ENCODE measurements at places on chromosomes 5 and 9.

DNA sequence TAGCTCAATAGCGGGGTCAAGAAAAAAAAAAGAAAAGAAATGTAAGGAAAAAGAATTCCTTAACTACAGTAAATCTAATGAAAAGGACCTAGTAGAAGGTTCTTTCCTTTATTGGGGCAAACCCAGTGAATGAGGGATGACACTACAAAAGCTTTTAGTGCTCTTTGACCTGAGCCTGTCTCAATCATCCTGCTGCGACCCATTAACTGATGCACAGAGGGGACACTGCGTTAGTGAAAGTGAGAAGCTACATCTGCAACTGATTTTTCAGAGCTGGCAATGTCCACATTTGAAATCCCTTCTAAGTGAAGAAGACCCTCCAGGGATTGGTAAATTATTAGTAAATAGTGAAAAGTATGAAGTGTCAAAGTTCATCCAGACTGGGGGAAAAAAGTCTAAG, 101.1 kb downstream of the OTULIN start:
- no peak for DNase-seq

GRCh38 chr9:98807814-98808195, 335 bp downstream of the GALNT12 start:
- no peak for DNase-seq

GRCh38 chr5:159792180-159792579, 124.1 kb upstream of the ADRA1B start:
- DNase-seq: no peak

DNA sequence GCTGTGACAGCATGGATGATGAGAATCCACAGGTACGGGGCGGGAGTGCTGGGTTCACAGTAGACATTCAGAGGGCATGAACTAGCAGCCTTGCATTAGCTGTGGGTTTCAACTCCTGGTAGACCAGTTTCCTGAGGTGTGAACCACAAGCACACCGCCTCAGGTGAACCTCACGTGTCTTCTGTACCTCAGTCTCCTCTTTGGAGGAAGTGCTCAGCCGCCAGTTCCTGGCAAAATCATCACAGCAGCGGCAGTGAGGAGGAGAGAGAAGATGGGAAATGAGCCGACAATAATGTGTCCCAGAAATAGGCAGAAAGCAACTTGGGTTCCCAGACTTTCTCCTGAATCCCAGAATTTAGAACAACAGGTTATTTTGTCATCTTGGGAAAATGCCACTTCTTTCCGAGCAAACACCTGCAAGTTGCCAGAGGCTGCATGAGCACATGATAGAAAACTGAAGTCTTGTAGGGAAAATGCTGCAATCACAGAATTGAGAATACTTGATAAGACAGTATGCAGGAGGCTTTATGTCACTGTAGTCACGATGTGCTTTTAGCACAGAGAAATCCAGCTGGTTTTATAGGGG, 258.5 kb downstream of the AOPEP start:
- DNase-seq: no peak

DNA sequence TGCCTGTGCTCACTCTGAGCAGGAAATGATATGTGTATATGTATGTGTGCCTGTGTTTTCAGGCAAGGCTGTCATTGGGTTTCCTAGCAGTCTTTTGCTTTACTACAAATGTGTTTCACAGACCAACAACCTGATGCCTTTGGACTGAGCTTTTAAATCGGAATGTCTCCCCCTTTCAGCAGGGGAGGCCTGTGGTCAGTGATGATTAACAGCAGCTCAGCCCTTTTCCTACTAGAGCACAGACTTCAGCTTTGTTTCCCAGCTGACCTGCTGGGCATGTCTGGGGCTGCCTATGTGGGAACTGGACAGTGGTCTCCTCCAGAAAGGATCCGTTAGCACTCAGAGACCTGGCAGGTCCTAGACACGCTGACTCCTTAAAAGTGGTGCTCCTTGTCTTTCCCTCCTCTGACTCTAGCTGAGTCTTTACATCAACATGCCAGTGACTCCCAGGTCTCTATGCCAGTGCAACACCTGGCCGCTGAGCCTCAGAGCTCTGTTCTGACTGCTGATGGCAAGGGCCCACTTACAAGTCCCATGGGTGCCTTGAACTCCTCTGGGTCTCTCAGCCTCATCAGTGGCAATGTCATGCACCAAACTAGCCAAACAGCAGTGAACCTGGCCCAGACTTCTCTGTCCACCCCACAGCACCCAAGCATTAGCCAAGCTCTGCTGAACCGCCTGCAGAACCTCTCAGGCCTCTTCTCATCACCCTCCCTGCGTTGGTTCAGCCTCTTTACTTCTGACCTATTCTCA, 7.7 kb downstream of the MACROH2A1 start:
- DNase-seq: no peak

DNA sequence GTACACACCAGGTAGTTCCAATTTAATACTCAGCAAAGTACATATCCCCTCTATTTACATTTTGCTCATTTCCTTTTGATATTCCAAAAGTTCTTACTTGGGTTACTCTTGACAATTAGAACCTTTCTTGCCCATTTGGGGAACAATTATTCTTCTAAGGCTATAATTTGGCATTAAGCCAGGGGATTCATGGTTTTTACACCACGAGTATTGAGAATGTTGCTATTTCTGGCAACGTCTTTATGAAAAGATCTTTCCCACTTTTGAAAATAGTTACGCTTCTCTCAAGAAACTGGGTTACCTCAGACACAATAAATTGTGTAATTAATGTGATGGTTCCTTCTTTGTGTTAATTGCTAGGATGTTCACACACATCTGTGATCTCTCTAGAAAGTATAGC, 11.5 kb upstream of the CAAP1 start:
- no peak for DNase-seq

- no peak for DNase-seq
Observed at GRCh38 chr9:127712371-127712770, 3.1 kb downstream of the PTRH1 start.

DNA sequence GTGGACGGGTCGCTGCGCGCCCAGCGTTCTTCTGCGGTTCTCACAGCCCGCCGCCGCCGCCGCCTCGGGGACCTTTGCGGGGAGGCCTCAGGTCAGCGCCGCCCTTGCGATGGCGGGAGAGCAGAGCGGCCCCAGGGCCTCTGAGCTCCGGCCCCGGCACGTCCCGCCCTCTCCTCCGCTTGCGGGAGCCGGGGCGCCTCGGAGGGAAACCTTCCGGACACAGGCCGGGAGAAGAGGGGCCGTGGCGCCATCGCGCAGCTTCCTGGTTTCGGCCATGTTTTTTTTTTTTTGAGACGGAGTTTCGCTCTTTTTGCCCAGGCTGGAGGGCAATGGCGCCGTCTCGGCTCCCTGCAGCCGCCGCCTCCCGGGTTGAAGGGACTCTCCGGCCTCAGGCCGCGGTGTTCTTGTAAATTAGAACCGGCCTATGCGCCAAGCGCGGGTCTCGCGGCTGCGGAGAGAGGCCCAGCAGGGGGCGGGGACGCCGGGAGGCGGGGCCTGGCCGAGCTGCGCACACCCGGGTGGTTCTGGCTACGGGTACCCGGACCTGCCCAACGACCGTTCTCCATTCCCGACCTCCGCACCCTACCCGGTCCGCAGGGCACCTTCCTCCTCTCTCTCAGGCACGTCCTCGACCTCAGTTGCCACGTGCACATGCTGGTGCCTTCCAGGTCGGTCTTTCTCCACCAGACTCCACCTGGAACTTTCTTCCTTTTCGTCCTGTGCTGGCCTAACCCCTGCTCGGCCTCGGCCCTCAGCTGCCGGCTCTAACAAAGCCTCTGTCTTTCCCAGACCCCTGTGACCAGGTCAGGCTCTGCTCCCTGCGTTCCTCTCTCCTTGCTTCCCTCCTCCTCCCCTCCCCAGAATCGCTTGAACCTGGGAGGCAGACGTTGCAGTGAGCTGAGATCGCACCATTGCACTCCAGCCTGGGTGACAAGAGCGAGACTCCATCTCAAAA, 28.8 kb upstream of the MGAT1 start:
- peak; percentile 65 for DNase-seq

DNA sequence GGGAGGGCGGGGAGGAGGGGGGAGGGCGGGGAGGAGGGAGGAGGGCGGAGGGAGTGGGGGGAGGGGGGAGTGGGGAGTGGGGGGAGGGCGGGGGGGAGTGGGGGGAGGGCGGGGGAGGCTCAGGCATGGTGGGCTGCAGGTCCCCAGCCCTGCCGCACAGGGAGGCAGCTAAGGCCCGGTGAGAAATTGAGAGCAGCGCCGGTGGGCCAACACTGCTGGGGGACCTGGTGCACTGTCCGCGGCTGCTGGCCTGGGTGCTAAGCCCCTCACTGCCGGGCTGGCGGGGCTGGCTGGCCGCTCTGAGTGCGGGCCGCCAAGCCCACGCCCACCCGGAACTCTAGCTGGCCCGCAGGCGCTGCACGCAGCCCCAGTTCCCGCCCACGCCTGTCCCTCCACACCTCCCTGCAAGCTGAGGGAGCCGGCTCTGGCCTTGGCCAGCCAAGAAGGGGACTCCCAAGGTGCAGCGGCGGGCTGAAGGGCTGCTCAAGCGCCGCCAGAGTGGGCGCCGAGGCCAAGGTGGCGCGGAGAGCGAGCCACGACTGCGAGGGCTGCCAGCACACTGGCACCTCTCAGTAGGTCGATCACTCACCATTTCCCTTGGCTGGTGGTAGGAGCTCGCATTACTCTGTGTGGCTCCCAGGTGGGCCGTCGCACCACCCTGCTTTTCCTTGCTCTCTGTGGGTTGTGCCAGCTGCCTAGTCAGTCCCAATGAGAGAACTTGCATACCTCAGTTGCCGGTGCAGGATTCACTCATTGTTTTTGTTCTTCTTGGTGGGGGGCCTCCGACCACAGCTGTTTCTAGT, 160.2 kb downstream of the CNTLN start:
- DNase-seq: no peak

DNA sequence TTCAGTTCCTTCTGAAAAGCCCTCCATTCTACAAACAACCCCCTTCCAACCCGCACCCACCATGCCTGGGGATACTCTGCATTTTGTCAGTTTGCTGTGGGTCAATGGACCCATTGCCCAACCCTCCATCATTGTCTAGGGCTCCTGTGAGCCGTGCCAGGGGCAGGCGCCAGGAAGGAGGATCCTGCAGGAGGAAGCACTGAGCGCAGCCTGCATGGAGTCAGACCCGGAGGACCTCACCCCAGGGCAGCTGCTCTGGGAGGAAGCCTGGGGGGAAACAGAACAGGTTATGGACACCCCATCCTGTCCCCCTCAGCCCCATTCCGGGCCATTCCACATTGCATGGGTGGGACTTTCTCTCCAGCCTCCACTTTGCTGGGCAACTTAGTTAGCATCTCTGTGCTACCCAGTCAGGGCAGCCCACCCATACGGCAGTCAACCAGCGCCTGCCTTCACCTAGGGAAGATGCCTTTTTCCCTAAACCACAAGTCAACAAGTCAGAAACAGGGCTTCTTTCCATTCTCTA, 48.6 kb upstream of the VDAC1 start:
- no peak for DNase-seq

DNA sequence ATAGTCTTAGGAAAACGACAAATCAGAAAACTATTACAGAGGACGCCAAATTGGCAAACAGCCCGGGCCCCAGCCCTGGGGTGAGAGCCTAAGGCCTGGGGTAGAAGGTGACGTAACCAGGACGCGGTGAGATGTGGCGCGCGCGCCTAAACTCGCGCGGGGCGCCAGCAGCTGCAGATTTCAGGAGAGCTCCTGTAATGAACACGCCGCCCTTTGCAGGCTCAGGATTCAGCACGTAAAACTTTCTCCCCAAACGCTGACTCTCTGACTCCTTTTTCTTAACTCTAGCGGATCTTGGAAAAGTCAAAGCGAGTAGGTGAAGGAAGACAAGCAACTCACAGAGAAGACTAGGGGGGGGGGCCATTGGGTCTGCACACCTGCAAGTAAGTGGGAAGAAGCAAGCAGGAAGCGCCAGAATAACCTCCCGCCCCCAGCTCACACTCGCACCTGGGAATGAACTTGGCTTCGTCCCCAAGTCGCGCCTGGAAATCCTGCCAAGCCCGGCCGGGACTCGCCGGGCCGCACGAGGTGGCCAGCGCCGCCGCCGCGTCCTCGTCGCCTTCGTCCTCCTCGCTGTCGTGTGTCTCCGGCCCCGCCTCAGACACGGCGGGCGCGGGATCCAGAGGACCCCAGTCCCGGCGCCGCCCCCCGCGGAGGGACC, 822 bp downstream of the RASEF start:
- peak; percentile 5 for DNase-seq

DNA sequence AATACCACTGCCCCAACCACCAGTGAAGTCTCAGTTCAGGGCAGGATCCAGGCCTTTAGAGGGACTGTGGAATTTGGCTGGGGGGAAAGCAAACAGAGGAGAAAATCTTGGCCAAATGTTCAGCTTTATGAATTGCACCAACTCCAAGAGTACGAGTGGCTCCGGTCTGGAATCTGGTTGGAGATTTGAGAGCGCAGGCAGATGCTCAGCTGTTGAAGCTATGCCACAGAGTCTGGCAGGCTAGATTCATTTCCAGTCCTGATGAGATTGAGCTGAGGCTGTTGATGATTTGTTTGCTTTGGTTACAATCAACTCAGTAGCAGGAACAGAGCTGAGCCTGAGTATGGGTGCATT, 9.1 kb upstream of the HSPB3 start:
- no peak for DNase-seq

GRCh38 chr9:38619556-38620447, 594 bp downstream of the ANKRD18A start:
- peak; percentile 18 for DNase-seq

DNA sequence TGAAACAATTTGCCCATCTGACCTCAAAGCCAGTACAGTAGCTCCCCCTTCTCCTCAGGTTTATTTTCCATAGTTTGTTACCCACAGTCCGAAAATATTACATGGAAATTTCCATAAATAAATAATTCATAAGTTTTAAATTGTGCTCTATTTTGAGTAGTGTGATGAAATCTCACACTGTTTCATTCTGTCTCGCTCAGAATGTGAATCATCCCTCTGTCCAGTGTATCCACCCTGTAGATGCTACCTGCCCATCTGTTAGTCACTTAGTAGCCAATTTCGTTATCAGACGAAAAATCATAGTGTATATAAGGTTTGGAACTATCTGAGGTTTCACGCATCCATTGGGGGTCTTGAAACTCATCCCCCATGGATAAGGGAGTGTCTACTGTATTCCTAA, 100.7 kb upstream of the IL7R start:
- no peak for DNase-seq

- no peak for DNase-seq
Observed at GRCh38 chr9:7186175-7186574, 428.4 kb downstream of the KDM4C start.

DNA sequence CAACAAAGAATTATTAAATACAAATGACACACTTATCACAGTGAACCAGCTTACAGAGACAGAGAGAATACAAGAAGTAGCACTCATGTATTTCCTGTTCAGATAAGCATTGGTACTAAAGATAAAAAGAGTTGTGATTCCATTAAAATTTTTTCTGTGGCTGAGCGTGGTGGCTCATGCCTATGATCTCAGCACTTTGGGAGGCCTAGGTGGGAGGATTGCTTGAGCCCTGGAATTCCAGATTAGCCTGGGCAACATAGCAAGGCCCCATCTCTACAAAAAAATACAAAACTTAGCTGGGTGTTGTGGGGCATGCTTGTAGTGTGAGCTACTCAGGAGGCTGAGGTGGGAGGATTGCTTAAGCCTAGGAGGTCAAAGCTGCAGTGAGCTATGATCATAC, 32.9 kb downstream of the FCHO2 start:
- no peak for DNase-seq

GRCh38 chr9:119334745-119335144, 34.5 kb downstream of the BRINP1 start:
- no peak for DNase-seq

- DNase-seq: no peak
Observed at GRCh38 chr9:26172301-26172700, 494.1 kb upstream of the TUSC1 start.

All from endothelial cell (in vitro differentiated cells).